ENCODE measurements at places on chromosomes 3 and 15.

- no peak for DNase-seq
Measured at GRCh38 chr15:78421238-78421965, 16.6 kb upstream of the IREB2 start.

DNA sequence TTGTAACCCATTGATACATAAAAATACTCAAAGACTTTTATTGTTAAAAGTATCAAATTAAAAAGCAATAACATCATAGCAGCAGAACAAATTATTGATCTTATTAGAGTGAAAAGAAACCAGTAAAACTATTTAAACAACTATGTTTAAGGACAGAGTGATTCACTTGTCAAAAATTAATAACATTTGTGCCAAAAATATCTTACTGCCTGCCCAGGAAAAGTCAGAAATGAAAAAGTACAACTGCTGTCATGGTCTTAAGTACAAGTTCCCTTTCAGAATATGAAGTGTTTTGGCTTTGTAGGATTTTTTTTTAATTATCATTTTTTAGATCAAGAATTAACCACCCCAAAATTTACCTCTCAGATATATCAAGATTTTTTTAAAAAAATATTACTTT, 3.4 kb downstream of the IFT57 start:
- DNase-seq, result no peak

DNA sequence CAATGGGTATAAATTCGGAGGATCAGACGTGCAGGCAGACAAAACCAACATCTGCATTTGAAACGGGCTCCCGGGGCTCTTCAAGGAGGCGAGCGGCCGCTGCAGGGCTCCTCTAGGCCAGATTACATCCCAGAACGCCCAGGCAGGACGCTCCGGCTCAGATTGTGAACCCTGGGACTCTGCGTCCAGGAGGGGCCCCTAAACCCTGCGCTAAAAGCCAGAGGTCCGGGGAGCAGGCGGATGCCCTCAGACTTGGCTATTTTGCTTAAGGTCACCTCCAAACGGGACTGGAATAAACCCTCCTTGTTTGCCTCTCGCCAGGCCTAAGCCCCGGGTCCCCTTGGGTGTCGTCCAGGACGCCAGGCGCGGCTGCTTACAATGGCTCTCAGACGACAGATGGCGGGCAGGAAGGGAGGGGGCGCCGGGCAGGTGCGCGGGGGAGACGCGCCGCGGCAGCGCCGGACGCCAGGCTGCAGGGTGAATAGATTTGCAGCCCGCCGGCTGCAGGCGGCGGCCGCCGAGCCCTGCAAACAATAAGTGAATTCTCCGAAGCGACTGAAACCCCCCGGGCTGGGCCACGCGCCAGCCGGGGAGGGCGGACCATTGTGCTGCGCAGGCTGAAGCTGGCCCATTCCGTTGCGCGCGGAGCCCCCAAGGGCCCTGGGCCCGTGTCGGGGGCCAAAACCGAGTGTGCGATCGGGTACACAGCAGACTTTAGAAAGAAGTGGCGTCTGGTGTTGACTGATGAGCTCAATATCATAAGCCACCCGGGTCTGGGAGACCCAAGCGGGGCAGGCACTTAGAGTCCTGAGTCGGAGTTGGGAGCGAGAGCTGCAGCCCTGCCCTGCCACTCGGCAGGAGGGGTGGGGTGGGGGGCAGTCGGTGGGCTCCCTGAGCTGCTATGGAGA, 32.3 kb upstream of the AMOTL2 start:
- no peak for DNase-seq

DNA sequence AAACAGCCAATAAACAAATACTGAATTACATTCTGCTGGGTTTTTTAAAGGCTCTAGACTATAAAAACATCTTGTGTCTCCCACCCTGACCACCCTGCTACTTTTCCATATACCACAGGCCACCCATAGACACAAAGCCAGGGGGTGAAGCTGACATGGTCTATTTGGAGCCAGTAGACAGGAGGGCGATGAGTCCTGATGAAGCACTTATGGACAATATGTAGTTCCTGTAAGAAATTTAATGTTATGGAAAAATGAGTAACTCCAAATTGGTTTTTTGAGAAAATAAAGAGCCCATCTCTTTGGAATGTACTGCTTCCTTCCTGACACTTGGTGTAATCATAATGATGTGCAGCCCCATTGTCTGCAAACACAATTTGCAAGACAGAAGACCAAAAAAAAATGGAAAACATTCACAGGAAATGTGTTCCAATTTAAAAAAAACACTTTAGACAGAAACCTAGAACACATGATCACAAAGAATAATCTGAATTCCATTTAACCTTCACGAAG, 11.8 kb downstream of the SSR3 start:
- DNase-seq, result no peak

GRCh38 chr3:117748131-117748530, 1038.6 kb downstream of the TUSC7 start:
- DNase-seq, result no peak

GRCh38 chr15:93500155-93500554, 411.1 kb upstream of the RGMA start:
- no peak for DNase-seq

DNA sequence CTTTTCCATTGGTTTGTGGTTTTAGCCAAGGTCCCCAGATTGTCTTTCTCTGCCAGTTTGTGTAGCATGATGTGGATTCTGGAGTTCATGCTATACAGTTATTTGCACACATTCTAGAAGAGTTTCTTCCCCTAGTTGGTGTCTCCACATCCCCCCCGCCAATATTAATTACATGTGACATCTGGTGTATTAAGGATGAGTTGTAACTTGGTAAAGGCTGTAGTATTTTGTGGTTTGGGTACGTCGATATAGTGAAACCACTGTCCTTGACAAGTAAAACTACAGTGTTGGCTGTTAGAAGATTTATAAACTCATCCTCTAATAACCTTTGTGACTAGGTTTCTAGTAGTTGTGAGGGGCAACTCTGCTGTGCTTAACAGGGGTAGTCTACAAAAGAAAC, 23.7 kb upstream of the P4HTM start:
- DNase-seq, result no peak

- DNase-seq, result no peak
Measured at GRCh38 chr3:78610462-78611125, 1157.2 kb downstream of the ROBO1 start.

GRCh38 chr3:10116138-10116460, 624 bp downstream of the BRK1 start:
- DNase-seq, result peak; percentile 17

GRCh38 chr15:24394303-24394702, 281.3 kb upstream of the NPAP1 start:
- DNase-seq, result no peak

GRCh38 chr15:73321496-73322450, 47.0 kb downstream of the HCN4 start:
- no peak for DNase-seq

GRCh38 chr3:194998948-194999347, 272.0 kb downstream of the XXYLT1 start:
- DNase-seq, result no peak

DNA sequence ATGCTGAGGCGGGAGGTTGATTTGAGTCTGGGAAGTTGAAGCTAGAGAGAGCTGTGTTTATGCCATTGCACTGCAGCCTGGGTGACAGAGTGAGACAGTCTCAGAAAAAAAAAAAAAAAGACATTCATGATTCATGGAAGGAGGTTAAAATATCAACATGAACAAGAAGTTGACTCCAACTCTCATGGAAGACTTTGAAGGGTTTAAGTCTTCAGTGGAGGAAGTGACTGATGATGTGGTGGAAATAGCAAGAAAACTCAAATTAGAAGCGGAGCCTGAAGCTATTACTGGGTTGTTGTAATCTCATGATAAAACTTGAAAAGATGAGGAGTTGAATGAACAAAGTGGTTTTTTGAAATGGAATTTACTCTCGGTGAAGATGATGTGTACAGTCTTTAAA, 491.8 kb downstream of the SQOR start:
- no peak for DNase-seq

DNA sequence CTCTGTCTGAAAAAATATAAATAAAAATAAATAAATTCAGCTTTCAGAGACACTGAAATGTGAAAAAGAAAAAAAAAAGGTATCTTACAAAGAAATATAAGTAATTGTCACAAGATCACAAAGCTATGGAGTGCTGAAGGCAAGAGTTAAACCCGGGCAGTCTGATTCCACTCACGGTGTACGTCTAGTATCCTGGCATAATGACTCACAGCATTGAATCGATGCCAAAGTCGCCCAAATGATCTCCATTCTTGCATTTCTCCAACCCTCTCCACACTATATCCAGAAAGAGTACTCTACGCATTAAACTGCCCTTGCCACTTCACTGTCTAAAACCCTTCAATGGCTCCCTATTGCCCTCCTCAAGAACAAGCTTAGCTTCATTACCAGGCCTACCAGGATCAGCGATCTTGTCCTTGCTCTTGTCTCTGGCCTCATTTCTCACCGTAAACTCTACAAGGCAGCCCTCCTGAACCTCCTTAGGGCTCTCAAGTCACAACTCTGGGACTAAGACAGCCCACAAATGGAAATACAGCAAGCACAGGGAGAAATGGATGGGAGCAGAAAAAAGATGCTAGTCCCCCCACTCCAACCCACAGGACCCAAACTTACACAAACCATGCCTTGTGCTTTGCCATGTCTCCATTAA, 7.7 kb downstream of the SUCLG2 start:
- peak; percentile 33 for DNase-seq

- no peak for DNase-seq
Measured at GRCh38 chr3:146581951-146582467, 23.1 kb downstream of the PLSCR5 start.

DNA sequence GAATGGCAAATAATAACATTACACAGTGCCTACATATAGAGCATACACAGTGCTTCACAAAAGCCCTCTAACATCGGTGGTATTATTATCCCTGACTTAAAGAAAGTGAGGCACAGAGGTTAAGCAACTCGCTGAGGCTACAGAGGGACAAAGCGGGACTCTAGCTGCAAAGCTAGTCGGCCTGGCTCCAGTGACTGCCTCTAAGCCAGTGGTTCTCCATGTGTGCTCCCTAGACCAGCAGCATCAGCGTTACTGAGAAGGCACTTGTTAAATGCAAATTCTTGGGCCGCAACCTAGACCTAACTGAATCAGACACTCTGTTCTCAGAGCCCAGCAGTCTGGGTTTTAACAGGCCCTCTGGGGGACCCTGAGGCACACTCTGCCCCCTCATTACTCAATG, 33.1 kb upstream of the LIPC start:
- no peak for DNase-seq

DNA sequence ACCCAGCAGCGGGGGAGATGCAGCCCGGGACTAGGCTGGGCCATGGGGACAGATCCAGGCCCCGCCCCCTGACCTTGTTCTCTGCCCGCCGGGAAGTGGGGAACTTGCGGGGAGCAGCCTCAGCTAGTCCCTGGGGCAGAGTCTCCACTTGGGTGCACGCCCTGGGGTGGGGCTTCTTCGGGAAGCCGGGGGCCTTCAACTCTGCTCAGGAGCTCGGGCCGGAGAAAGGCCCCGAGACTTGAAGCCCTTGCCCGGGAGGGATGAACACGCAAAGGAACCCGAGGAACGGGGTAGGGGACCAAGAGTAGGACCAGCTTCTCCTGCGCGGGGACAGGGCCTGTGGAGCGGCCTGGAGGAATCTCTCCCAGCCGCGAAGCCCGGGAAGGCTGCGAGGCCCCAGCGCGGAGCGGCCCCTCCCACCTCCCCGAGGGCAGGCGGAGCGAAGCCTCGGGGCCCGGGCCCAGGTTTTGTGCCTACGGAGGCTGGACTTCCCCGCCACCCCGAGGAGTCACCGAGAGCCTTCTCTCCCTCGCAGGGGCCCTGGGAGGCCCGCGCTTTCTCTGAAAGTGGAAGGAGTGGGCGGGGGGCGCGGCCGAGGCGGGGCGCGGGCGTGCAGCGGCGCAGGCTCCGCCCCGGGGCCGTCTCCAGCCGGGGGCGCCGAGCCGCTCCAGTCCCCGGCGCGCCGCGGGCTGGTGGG, at the start of gene ITPKA:
TSS of gene ITPKA (plus strand) at position 670 of the 697 bp plus-strand sequence. CDS start 54 bp downstream, outside the sequence.
- peak; percentile 97 for DNase-seq

DNA sequence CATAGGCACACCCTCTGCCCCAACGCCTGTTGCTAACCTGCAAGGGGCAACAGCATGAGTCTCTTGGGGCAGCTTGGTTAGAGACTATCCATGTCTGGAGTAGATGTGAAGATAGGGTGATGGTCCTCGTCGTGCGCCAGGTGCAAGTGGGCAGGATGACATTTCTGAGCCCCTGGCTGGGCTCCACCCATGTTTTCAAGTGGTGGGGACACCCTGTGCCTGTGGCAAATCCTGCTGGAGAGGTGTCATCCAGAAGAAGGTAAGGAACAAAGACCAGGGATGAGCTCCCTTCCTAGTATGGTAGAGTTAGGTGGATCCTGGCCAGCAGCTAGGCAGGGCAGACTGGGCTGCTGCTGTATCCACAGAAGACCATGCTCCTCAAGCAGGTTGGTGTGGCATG, 152.6 kb downstream of the ABHD5 start:
- no peak for DNase-seq

DNA sequence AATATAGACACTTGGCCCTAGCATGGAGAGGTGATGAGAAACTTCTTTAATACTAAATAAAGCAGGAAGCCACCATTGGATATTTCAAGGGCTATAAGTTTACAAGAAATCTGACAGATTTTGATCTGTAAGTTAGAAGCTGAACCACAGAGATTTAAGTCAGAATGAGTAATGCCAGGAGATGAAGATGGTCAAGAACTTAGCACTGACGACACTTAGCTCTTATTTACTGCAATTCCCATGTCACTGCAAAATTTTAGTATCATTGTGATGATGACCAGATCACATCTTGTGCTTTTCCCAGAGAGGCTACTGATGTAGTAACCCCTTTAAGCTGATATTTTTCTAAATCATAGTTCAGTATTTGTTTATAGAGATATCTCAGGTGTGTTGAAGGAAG, 59.4 kb upstream of the CD96 start:
- no peak for DNase-seq

- no peak for DNase-seq
Measured at GRCh38 chr15:29852201-29852600, 29.9 kb upstream of the TJP1 start.

GRCh38 chr3:29478611-29479010, 197.7 kb downstream of the RBMS3 start:
- DNase-seq, result no peak

GRCh38 chr15:96341513-96342405, 11.3 kb downstream of the NR2F2 start:
- no peak for DNase-seq

GRCh38 chr15:64112904-64113303, 17.1 kb downstream of the SNX1 start:
- DNase-seq, result no peak

- DNase-seq, result no peak
Measured at GRCh38 chr3:131114256-131114655, 87.6 kb downstream of the NEK11 start.

- no peak for DNase-seq
Measured at GRCh38 chr3:50390508-50391224, 31.3 kb upstream of the TMEM115 start.

- no peak for DNase-seq
Measured at GRCh38 chr15:63430766-63431451, 49.3 kb upstream of the CA12 start.

- DNase-seq, result no peak
Measured at GRCh38 chr3:149122721-149123578, 6.5 kb upstream of the HPS3 start.

- no peak for DNase-seq
Measured at GRCh38 chr3:182028081-182028480, 316.4 kb downstream of the SOX2 start.

GRCh38 chr3:189748046-189748445, 116.9 kb downstream of the TP63 start:
- DNase-seq, result no peak

Data from H54 (cell line).